Esophagus squamous epithelium (tissue), 5 donors: ENCODE measurements at places on chromosomes 6 and 20. TPM values are rescaled to one million over a fixed set of nuclear protein-coding genes. Genes with fewer than 3 reads are reported as not detected.

DNA sequence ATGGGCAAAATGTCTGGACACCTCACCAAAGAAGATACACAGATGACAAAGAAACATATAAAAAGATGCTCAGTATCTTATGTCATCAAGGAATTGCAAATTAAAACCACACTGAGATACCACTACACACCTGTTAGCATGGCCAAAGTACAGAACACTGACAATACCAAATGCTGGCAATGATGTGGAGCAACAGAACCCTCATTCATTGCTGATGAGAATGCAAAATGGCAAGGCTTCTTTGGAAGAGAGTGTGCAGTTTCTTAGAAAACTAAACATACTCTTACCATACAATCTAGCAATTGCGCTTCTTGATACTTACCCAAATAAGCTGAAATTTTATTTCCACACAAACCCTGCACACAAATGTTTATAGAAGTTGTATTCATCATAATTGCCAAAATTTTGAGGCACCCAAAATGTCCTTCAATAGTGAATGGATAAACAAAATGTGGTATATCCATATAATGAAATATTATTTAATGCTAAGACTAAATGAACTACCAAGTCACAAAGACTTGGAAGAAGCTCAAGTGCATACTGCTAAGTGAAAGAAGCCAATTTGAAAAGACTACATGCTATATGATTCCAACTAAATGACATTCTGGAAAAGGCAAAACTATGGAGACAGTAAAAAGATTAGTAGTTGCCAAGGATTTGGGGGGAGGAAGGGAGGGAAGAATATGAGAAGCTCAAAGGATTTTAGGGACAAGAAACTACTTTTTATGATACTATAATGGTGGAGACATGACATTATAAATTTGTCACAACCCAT lies 50.7 kb downstream of the TNFAIP3 start:
- no peaks in the 10 kb centered on the region for H3K27me3 ChIP-seq
- no peak overlapping the region for H3K4me3 ChIP-seq
- DNase-seq = no peak
- H3K36me3 ChIP-seq = no peaks in the 10 kb centered on the region
- no peak overlapping the region for H3K27ac ChIP-seq

GRCh38 chr20:58210398-58210747 lies 18.1 kb downstream of the ANKRD60 start:
- no peak overlapping the region for H3K27ac ChIP-seq
- DNase-seq = no peak
- no peaks in the 10 kb centered on the region for H3K27me3 ChIP-seq
- no peak overlapping the region for H3K4me3 ChIP-seq
- no peaks in the 10 kb centered on the region for H3K4me1 ChIP-seq

GRCh38 chr6:8017276-8017701 lies 46.9 kb downstream of the BLOC1S5 start:
- H3K4me1 ChIP-seq = no peaks in the 10 kb centered on the region
- no peaks in the 10 kb centered on the region for H3K36me3 ChIP-seq
- no peak overlapping the region for H3K4me3 ChIP-seq
- no peaks in the 10 kb centered on the region for H3K27me3 ChIP-seq
- H3K27ac ChIP-seq = no peak overlapping the region

Gene CCM2L
- 0.80 TPM for total RNA-seq

DNA sequence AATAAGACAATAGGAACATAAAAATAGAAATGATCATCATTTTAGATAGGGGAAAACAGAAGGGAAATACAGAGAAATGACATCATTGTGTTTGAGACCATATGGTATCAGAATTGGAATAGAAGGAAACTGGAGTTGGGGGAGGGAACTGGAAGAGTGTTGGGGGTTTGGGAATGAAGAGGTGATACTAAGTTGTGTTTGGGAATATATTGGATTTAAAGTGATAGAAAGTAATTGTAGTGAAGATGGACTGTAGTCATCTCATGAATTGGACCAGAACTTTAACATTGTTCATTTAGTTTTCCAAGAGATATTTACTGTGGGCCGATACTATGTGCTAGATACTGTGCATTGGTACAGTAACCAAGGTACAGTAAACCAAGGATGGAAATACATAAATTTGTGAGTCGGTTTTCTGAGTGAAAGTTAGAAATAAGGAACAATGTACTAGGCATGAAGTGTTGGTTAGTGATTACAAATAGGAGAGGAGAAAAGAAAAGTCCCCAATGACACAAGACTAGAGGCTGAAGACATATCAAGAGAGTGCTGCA lies 32.3 kb downstream of the KCNQ5 start:
- no peaks in the 10 kb centered on the region for H3K36me3 ChIP-seq
- no peaks in the 10 kb centered on the region for H3K27me3 ChIP-seq
- no peak for DNase-seq
- H3K4me3 ChIP-seq = no peak overlapping the region
- H3K27ac ChIP-seq = no peak overlapping the region
- H3K4me1 ChIP-seq = no peaks in the 10 kb centered on the region

Gene SLC17A4
- total RNA-seq = not detected

- no peak overlapping the region for H3K4me3 ChIP-seq
- no peaks in the 10 kb centered on the region for H3K27me3 ChIP-seq
- H3K27ac ChIP-seq = no peak overlapping the region
These were observed 79.3 kb upstream of the AGPAT4 start for GRCh38 chr6:161353208-161353613.

Gene TFAP2A
- total RNA-seq = 37.2 TPM

GRCh38 chr6:138455746-138456400 lies 43.4 kb downstream of the NHSL1 start:
- peak overlapping the region; percentile 52 for H3K27ac ChIP-seq
- no peak overlapping the region for H3K4me3 ChIP-seq
- no peaks in the 10 kb centered on the region for H3K27me3 ChIP-seq
- DNase-seq = no peak
- no peaks in the 10 kb centered on the region for H3K36me3 ChIP-seq

GRCh38 chr6:19999319-20000191 lies 162.4 kb downstream of the ID4 start:
- no peaks in the 10 kb centered on the region for H3K27me3 ChIP-seq
- H3K4me3 ChIP-seq = no peak overlapping the region
- H3K36me3 ChIP-seq = no peaks in the 10 kb centered on the region
- DNase-seq = no peak
- no peaks in the 10 kb centered on the region for H3K4me1 ChIP-seq

Gene DDO
- total RNA-seq = not detected

- H3K27me3 ChIP-seq = no peaks in the 10 kb centered on the region
- no peak overlapping the region for H3K27ac ChIP-seq
- no peak for DNase-seq
These were observed 246.1 kb downstream of the LY86 start for GRCh38 chr6:6834356-6835222.

Gene CD24
- total RNA-seq = 1,480 TPM

- no peaks in the 10 kb centered on the region for H3K27me3 ChIP-seq
- H3K4me3 ChIP-seq = no peak overlapping the region
- no peaks in the 10 kb centered on the region for H3K36me3 ChIP-seq
- DNase-seq = no peak
These were observed 9.4 kb downstream of the MDGA1 start for GRCh38 chr6:37688078-37688850.

DNA sequence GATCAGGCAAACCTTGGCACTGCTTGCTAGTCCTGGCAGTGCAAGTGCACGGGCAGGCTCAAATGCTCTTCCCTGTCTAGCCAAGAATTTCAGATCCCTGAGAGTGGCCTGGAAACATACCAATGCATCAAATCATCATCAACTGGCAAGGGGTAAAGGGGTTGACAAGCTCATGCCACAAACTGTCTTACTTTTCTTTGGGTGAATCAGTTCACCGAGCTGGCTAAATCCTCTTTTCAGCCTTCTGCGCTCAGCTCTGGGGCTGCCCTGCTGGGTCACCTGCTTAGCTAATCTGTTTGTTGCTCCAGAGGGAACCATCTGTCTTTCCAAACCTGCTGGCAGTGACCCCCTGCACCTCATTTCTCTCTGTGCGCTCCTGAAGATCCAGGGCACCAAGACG lies 59.5 kb downstream of the LYRM4 start:
- H3K36me3 ChIP-seq = no peaks in the 10 kb centered on the region
- H3K4me1 ChIP-seq = peaks cover 11% of the 10 kb centered on the region
- no peaks in the 10 kb centered on the region for H3K27me3 ChIP-seq
- no peak overlapping the region for H3K4me3 ChIP-seq
- H3K27ac ChIP-seq = no peak overlapping the region

- no peaks in the 10 kb centered on the region for H3K36me3 ChIP-seq
- no peak for DNase-seq
- H3K27me3 ChIP-seq = no peaks in the 10 kb centered on the region
- no peak overlapping the region for H3K4me3 ChIP-seq
- peaks cover 10% of the 10 kb centered on the region for H3K4me1 ChIP-seq
These were observed 41.7 kb downstream of the FRK start for GRCh38 chr6:116018976-116019375.

Gene CST4
- total RNA-seq = not detected

DNA sequence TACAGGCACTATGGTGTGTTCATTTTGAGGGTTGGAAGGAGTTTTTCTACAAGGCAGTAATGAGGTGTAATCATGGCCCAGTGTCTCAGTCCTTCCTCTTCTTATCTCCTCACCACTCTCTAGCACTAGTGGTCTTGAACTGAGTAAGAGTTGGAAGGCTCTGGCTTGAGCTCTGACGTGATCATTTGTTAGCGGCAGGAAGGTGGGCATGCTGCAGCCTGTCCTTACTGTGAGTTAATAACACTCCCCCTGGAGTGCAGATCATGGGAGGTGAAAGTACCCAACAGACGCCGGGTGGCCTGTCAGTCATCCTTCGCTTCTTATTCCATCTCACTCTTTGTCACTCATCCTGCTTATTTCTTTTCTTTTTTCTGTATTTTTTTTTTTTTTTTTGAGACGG lies 356.9 kb downstream of the CDKAL1 start:
- no peaks in the 10 kb centered on the region for H3K4me1 ChIP-seq
- H3K36me3 ChIP-seq = no peaks in the 10 kb centered on the region
- no peaks in the 10 kb centered on the region for H3K27me3 ChIP-seq
- no peak overlapping the region for H3K27ac ChIP-seq

Gene C20orf202
- not detected for total RNA-seq

- H3K4me3 ChIP-seq = no peak overlapping the region
- no peaks in the 10 kb centered on the region for H3K4me1 ChIP-seq
- H3K27me3 ChIP-seq = no peaks in the 10 kb centered on the region
- no peak overlapping the region for H3K27ac ChIP-seq
- H3K36me3 ChIP-seq = no peaks in the 10 kb centered on the region
- DNase-seq = no peak
These were observed 46.7 kb downstream of the DOP1A start for GRCh38 chr6:83114164-83114563.

DNA sequence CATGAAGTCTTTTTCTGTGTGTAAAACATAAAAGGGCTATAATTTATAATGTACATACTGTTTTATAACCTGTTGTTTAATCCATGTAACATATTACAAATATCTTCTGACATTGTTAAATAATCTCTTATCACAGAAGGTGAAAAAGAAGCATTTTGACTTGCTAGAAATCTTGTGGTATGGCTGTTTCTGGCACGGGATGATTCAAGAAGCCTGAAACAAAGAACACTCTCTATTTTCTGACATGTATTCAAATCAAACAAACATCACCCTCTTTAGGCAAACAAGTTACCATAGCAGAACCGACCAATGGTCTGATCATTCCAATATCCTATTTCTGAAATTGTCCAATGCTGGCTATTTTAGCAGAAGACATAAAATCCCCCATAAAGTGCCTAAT lies 55.4 kb downstream of the HS3ST5 start:
- no peak overlapping the region for H3K27ac ChIP-seq
- H3K4me1 ChIP-seq = no peaks in the 10 kb centered on the region

DNA sequence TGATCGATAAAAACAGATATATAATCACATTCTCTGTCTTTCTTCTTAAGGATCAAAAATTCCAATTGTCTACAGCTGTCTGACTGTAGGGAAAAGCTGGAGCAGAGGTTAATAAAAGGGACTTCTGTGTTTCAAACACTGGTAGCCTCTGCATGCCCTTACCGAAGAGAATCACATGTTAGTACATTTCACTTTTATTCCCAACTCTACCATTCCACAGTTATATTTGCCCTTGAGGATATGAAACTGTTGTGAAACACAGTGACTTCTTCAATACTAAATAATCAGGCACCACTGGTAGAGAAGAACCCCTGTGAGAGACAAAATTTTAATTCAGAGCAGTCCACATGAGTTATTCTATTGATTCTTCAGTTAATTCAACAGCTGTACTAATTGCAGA lies 1187.3 kb upstream of the CITED2 start:
- DNase-seq = no peak
- peaks cover 5% of the 10 kb centered on the region for H3K4me1 ChIP-seq
- H3K4me3 ChIP-seq = no peak overlapping the region
- no peak overlapping the region for H3K27ac ChIP-seq

- H3K4me3 ChIP-seq = no peak overlapping the region
- no peak for DNase-seq
- peaks cover 53% of the 10 kb centered on the region for H3K4me1 ChIP-seq
- H3K36me3 ChIP-seq = no peaks in the 10 kb centered on the region
These were observed 37.7 kb downstream of the MAP3K4 start for GRCh38 chr6:161029195-161029809.

- H3K27me3 ChIP-seq = no peaks in the 10 kb centered on the region
- no peak overlapping the region for H3K4me3 ChIP-seq
- peaks cover 9% of the 10 kb centered on the region for H3K4me1 ChIP-seq
- H3K27ac ChIP-seq = no peak overlapping the region
- no peak for DNase-seq
These were observed 2.4 kb upstream of the PYGB start for GRCh38 chr20:25245461-25245860.

Gene EYA2
- total RNA-seq = 9.7 TPM

DNA sequence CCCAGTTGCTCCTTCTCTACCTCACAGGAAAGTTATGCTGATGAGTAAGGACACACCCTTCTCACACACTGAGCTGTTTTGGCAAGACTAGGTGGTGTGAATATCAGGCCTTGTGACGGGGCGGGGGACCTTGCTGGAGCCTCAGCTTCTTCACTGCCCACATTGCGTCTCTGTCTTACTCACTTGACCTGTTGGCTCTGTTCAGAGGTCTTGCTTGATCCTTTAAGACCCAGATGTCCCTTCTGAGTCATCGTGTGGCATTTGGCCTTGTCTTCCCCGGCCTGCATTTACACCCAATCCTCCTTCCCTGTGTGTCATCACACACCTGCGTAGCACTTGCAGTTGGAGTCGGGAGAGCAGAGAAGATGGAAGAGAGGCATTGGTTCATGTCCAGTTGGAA lies 8.3 kb upstream of the PRND start:
- no peaks in the 10 kb centered on the region for H3K36me3 ChIP-seq
- H3K27me3 ChIP-seq = no peaks in the 10 kb centered on the region
- H3K4me3 ChIP-seq = no peak overlapping the region

Gene MMS22L
- 10.3 TPM for total RNA-seq
